ENCODE measurements at places on chromosomes 4 and X.

DNA sequence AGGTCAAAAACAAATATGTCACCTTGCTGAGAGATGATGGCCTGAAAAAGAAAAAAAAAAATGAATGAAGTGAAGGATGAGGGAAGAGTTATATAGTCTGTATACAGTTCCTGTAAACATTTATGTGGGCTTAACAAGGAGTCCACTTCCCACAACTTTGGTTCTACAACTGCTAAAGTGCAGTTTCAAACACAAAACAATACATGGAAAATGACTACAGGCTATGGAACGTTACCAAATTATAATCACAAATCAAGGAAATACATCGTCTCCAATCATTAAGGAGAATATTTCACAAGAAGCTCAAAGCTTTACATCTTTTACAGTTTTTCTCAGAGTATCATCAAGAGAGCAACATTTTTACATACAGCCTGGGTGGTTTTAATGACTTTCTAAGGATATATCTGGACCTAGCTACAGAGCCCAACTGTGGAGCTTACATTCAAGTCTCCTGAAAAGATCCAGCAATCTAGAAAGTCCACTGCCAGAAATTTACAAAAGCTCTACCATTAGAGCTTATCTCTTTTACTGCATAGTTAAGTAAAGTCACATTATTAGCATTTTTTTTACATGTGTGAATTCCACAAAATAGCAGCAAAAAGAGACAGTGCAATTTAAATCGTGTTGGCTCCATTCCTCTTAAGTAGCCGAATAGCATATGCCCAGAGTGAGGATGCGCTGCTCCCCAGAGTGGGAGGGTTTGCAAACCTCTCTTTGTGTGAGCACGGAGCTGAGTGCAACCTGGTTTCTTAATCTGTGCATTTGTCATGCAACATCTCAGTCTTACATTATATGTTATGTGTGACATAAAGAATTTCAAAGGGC, 128.3 kb downstream of the MANBA start:
- DNase-seq: no peak

DNA sequence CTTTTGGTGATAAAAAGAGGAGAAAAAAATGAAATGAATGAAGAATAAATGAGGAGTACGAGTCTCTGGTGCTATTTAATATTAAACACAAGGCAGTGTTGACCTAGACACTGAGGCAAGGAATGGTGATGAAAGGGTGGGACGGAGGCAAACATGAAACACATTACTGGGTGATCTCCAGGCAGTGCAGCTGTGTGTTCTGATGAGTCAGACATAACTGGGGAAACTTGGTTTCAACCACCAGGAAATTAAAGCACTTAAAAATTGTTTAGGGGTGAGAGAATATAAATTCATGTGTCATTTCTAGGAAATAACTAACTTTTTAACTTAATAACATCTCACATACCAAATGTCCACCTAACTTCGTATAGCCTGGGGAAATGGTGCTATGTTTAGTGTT, 19.7 kb upstream of the CXCL6 start:
- peak; percentile 31 for DNase-seq

DNA sequence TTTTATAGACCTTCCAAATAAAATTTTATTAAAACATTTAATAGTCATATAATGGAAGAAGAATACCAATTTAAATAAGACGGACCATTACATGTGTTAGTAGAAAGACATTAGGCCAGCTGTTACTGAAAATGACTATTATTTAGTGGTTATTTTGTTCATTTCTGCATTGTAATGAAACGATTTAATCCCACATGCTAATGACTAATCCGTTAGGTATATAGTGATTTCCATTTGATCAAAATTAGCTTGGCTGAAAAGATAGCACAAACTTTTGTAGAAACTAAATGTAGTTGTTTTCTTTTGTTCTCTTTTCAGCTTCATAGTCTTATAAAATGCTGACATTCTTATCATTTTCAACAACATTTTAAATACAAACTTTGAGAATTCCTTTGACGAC, 556.1 kb upstream of the TENM3 start:
- no peak for DNase-seq

GRCh38 chr4:15109600-15109999, 107.3 kb downstream of the CPEB2 start:
- no peak for DNase-seq

DNA sequence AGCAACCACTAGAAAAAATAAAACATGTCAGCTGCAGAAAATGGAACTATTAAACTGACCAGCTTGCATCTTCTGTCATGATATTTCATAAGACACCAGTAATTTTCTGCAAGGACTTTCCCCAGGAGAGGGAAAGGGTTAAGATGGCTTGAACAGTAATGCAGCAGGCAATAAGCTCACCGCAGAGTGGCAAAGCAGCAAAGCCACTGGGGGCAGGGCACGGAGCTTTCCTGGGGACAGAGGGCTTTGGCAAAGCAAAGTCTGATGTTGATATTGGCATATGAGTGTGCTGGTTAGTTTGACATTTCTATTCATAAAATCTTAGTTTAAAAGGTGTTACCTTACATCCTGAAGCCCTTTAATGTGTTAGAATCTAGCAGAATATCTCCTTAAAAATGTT, 55.1 kb upstream of the NAP1L5 start:
- DNase-seq: no peak

GRCh38 chr4:61380865-61381264, 180.7 kb downstream of the ADGRL3 start:
- no peak for DNase-seq

DNA sequence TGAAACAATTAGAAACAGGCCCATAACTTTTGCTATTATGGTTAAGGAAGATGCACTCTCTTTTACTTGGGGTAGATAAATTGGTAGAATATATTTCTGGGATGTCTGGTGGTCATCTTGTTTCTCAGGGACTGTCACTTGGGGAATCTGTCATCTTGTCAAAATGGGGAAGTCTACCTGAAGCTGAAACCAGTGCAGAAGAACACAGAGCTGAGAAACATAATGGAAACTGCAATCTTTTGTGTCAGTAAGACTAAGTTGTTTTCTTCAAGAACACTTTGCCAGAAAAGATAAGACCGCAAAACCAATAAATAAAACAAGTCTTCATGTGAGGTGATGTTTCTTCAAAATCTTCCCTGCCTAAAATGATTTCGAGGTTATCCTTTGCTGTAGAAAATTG, 92.0 kb downstream of the NAA11 start:
- no peak for DNase-seq
